ENCODE measurements at places on chromosomes 13 and 19.

GRCh38 chr13:112056284-112056727, 10.6 kb upstream of the SOX1 start:
- DNase-seq = no peak

DNA sequence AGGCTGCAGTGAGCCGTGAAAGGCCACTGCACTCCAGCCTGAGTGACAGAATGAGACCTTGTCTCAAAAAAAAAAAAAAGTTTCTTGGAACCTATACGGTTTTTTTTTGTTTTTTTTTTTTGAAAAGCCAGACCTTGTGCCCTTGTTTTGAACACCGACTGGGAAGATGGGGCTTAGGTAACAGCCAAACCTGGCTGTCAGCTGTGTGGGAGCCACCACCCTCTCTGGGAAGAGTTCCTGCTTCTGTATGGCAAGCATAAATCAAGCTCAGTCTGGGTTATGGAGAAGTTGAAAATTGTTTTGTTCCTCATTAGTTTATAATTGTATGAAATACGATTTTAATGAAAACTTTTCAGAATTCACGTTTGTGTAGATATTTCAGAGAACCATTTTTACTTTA, 39.5 kb downstream of the MPHOSPH8 start:
- DNase-seq = no peak

DNA sequence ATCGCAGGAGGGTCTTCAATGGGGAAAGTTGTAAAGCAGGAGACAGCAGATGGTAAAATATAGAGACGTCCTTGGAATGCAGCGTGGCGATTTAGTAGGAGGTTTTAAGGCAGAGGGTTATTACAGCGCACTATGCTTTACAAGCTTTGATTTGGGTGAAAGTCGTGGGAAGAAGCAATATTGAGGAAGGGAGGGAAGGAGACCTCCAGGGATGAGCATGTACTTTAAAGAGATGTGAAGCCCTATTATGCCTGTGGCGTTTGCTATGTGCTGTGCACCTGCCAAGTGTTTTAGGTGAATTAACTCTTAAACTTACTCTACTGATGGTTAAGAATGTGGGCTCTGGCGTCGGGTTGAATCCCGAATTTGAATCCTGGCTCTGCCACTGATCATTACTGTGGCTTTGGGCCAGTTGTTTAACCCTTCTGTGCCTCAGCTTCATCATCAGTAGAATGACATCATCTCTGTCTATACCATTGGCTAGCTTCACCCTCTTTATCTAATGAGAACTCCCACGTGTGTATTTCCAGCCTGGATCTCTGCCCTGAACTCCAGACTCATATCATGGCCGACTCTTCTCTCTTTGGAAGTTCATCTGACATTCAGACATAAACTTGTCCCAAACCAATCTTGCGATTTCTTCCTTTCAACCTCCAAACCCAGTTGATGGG, 583 bp downstream of the CCDC61 start:
- DNase-seq = no peak

DNA sequence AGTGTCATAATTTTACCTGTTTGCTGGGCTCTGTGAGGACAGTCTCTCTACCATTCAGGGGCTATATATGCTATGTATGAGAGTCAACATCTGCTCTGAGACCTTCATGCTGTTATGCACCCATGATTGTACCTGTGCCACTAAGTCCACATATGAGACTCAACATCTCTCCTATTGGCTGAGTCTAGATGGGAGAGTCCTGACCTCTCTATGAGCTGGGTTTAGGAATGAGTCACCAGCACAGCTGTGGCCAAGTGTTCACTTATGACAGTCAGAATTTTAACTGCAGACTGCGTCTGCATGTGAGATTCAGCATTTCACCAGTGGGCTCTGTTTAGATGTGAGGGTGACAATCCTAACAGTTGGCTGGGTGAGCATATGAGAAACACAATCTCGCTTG, 49.5 kb downstream of the ZNF729 start:
- DNase-seq = no peak

DNA sequence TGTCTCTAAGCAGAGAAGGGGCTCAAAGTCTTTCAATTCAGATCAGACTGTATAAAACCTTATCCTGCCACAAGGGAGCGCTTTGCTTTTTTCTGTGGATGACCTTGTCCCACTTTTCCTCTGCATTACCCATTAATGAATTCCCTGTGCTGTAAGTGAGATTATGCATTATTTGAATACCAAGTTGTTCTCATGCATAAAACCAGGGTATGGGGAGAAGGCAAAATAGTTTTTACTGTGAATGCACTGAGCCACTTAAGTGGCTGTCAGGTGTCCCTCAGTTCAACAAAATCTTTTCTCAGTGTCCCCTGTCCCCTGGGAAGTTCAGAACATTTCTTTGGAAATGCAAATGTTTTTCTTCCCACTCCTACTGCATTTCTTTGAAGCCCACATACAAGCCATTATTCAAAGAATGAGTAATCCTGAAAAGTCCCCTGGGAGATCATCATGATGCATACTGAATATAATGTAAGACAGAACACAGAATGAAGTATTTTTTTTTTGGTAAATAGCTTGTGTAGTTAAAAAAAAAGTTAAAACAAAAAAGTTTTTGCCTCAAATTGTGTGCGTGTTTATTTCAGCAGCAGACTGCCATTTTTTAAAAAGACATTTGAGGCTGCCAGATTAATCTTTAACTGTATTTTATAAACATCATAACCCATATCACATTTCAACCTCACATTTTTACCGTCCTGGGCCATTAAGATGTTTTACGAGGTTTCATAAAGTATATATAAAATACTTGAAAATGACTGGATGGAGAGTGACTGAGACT, 506.7 kb upstream of the PCDH9 start:
- no peak for DNase-seq

- DNase-seq = no peak
Measured at GRCh38 chr19:48568345-48568886, 16.4 kb downstream of the SULT2B1 start.

- no peak for DNase-seq
Measured at GRCh38 chr13:108069521-108070210, 145.7 kb downstream of the LIG4 start.

- no peak for DNase-seq
Measured at GRCh38 chr13:78787190-78787589, 128.2 kb upstream of the OBI1 start.

- no peak for DNase-seq
Measured at GRCh38 chr13:48297131-48297786, 6.3 kb upstream of the RB1 start.

DNA sequence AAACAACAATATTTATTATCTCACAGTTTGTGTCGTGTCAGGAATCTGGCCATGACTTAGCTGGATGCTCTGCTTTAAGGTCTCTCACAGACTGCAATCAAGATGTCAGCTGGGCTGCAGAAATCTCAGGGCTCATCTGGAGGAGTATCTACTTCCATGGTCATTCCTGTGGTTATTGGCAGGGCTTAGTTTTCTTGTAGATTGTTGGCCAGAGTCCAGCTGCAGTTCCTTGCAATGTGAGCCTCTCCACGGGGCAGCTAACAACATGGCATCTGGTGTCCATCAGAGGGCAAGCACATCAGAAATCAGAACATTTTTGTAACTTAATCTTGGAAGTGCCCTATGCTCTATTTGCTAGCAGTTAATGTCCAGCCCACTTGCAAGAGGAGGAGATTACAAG, 45.7 kb upstream of the TDRD3 start:
- DNase-seq = no peak

GRCh38 chr13:79541426-79542049, 60.6 kb downstream of the NDFIP2 start:
- DNase-seq = no peak

All from activated T-cell treated with anti-CD3 and anti-CD28 coated beads, Interleukin-2, amount 50 U/mL, for 48 hours (primary cell).